ENCODE measurements at places on chromosomes 2 and 18. TPM values are rescaled to one million over a fixed set of nuclear protein-coding genes. Genes with fewer than 3 reads are reported as not detected.

The POTEC gene
- not detected for total RNA-seq

The KCNG2 gene
- not detected for total RNA-seq

The SKA1 gene
- total RNA-seq: 2.0 TPM

The ALK gene
- total RNA-seq: not detected

The RFX8 gene
- total RNA-seq: 3.1 TPM

The CIB4 gene
- total RNA-seq: not detected

The CCDC102B gene
- total RNA-seq: 5.0 TPM

The RFTN2 gene
- total RNA-seq: not detected

The CXCR1 gene
- not detected for total RNA-seq

The TBR1 gene
- under 0.01 TPM for total RNA-seq

The MOGAT1 gene
- total RNA-seq: not detected

The CNOT11 gene
- 67.6 TPM for total RNA-seq

The CRYGD gene
- not detected for total RNA-seq

The TCF23 gene
- not detected for total RNA-seq

The CHN1 gene
- total RNA-seq: 153 TPM

The GREB1L gene
- 0.44 TPM for total RNA-seq

The NR4A2 gene
- total RNA-seq: 0.57 TPM
